Sigmoid colon (tissue), 7 donors: ENCODE measurements at places on chromosomes 16 and 17. TPM values are rescaled to one million over a fixed set of nuclear protein-coding genes. Genes with fewer than 3 reads are reported as not detected.

- no peak for DNase-seq
Measured at GRCh38 chr17:57349541-57350247, 93.4 kb downstream of the MSI2 start.

Gene SOX15
- polyA plus RNA-seq: 1.2 TPM

Gene ZKSCAN2
- 1.2 TPM for polyA plus RNA-seq

GRCh38 chr16:50257876-50258275, 8.5 kb upstream of the ADCY7 start:
- DNase-seq: no peak

GRCh38 chr16:1363501-1364041, 11.8 kb downstream of the GNPTG start:
- no peak for DNase-seq

Gene PLLP
- 10.2 TPM for polyA plus RNA-seq

DNA sequence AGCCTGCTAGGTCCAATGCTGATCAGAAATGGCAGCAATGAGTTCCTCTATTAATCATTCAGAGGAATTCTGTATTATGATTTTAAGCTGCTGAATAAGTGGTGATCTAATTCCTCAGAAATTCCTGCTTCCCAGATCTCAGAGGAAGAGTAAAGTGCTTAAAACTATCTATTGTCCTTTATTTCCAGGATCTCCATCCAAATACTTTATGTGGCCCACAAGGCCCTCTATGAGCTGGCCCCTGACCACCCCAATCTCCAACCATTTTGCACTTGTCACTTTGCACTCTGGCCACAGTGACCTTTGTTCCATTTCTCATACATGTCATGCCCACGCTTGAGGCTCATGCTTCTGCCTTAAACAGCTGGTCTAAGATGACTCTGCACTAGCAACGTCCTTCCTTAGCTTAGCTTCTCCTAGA, 93.7 kb downstream of the CA10 start:
- no peak for DNase-seq

GRCh38 chr17:59131131-59131530, 23.9 kb downstream of the SKA2 start:
- no peak for DNase-seq

DNA sequence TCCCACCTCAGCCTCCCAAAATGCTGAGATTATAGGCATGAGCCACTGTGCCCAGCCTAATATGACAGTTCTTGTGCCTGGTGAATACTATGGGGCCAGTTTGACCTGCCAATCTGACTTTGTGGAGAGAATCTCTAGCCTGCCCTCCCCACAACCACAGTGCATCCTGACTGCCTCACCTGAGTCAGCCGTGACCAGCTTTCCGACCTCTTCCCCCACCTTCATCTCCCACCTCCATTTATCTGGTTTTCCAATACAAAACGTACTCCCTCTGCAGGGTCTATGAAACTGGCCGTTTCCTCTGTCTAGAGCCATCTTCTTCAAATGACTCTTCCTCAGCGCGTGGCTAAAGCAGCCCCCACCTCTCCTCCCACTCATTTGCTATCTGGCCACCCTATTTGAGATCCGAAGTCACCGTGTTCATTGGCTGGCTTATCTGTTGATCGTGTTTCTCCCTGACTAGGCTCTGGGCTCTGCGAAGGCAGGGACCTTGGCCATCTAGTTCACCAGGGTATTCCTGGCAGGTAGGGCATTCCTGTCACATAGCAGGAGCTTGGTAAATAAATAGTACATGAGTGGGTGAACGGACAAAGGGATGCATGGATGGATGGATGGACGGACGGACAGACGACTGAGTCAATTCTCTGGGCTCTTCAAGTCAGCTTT, 22.3 kb upstream of the PLLP start:
- peak; percentile 36 for DNase-seq

- DNase-seq: no peak
Measured at GRCh38 chr16:70478912-70479341, 24.5 kb downstream of the FCSK start.

DNA sequence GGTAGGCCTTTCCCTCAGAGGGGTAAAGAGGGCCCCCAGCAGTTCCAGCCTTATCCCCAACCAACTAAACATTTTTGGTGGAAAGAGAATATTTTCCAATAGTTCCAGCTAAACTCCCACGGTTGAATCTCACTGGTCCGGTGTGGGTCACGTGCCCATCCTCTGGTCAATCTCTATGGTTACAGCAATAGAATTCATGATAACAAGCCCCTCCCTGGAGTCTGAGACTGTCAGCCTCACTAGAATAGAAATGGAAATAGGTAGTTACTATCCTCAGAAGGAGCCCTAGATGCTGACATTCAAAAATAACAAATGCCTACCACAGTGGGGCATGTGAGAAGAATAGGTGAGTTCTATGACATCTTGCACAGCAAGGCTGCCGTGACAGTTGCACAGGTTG, 37.5 kb upstream of the LITAF start:
- no peak for DNase-seq

DNA sequence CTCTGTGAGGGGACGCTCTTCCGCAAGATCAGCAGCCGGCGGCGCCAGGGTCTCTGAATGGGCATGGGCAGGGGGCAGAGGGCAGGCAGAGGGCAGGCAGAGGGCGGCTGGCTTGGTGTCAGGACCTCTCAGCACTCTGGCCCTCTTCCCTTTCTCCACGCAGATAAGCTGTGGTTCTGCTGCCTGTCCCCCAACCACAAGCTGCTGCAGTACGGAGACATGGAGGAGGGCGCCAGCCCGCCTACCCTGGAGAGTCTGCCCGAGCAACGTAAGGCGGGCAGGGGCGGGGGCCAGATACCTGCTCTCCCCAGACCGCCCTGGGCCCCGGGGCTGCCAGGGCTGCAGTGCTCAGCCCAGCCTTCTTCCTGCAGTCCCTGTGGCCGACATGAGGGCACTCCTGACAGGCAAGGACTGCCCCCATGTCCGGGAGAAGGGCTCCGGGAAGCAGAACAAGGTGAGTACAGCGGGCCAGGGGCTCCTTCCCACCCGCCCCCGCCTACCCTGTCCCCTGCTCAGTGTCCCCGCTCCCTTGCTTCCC, 4.1 kb downstream of the ELMO3 start:
- DNase-seq: no peak

- DNase-seq: peak; percentile 76
Measured at GRCh38 chr17:36148559-36149295, 27.7 kb downstream of the TBC1D3B start.

- DNase-seq: no peak
Measured at GRCh38 chr16:81544700-81545271, 100.2 kb downstream of the CMIP start.

DNA sequence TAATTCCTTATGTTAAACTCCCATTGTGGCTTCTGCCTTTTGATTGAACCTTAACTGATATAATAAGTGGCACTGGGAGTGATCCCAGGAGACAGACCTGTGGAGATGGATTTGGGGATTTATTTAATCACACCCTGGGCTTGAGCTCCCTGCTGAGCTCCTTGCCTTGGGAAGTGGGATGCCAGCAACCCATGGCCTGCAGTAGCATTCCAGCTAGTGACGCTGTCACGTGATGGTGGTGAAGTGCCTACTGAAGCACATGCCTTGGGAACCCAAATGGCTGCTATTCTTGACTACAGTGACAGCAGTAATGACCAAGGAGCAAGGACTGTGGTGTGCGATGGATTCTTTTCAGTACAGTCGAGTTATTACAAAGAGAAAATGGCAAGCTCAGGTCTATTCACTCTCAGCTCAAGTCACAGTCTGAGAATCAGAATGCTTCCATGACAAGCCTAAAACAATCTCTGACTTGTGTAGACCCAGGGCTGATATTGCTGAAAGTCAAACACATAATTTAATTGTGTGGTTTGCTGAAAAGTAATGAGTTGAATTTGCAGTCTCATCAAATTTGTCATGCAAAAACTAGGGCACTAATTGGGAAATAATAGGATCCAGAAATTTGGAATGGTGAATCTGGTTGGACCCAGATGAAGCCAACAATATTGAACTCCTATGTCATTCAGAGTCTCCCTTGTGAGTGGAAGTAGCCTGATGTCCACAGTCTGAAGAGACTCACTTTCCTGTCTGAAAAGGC, 47.1 kb downstream of the BCL7C start:
- DNase-seq: no peak

- DNase-seq: no peak
Measured at GRCh38 chr17:78791840-78792709, 10.0 kb upstream of the CYTH1 start.

Gene KCNJ16
- polyA plus RNA-seq: not detected

DNA sequence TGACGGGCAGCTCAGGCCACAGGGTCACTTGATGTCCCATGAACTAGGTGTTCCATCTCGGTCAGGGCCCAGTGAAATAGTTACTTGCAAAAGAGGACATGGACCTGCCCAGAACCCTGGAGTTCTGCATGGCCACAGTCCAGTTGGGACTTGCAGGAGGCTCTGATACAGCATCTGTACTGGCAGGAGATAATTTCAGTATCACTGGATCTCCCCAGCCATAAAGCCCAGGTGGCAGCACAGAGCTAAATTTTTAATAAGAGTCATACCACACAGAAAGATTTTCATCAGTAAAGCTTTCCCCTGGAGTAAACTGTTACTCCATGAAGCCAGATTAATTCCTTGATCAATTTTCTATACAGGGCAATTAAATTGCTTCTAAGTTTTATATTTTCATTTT, 18.0 kb upstream of the SLC16A5 start:
- DNase-seq: no peak

- peak; percentile 81 for DNase-seq
Measured at GRCh38 chr17:82213251-82214011, 789 bp upstream of the CCDC57 start.

DNA sequence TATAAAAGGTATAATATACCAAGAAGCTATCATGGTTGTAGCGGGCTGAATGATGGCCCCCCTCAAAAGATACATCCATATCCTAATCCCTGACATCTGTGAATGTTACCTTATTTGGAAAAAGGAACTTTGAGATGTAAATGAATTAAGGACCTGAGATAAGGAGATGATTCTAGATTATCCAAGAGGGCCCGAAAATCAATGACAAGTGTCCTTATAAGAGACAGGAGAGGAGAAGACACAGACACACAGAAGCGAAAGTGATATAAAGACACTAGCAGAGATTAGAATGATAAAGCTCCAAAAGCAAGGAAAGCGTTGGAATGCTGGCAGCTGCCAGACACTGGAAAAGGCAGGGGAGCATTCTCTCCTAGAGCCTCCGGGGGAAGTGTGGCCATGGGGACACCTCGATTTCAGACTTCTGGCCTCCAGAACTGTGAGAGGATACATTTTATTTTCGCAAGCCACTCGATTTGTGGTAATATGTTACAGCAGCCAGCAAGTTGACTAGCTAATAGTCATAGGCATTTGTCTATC, 12.5 kb upstream of the GP1BA start:
- DNase-seq: no peak

- DNase-seq: no peak
Measured at GRCh38 chr17:31494259-31495021, 103.0 kb downstream of the RAB11FIP4 start.

DNA sequence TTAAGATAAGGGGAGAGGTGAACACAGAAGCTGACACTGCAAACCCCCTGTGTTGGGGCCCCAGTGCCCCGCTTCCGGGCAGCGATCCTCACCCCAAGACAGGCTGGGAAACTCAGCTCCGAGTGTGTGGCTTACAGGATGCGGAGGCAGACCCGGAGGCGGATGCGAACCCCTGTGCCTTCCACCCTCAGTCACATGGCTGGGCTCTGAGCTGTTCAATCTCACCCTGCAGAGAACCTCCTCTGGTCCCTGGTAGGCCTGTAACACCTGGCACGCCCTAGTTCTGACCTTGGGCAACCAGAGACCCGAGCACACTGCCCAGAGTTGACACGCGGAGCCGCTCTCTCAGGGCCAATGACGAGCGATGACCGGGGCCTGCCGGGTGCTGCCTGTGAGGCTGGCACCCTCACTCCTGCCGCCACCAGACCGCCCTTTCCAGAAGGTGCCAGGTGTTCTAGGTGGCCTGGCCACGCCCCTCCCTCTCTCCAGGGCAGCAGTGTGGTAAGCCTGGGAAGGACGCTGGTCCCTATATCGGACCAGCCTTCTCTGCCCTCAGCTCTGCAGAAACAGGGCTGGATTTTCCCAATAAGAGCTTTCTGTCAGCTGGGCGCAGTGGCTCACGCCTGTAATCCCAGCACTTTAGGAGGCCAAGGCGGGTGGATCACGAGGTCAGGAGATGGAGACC, 23.3 kb downstream of the MEAK7 start:
- no peak for DNase-seq

- peak; percentile 48 for DNase-seq
Measured at GRCh38 chr16:66468321-66468965, 41.3 kb downstream of the BEAN1 start.

DNA sequence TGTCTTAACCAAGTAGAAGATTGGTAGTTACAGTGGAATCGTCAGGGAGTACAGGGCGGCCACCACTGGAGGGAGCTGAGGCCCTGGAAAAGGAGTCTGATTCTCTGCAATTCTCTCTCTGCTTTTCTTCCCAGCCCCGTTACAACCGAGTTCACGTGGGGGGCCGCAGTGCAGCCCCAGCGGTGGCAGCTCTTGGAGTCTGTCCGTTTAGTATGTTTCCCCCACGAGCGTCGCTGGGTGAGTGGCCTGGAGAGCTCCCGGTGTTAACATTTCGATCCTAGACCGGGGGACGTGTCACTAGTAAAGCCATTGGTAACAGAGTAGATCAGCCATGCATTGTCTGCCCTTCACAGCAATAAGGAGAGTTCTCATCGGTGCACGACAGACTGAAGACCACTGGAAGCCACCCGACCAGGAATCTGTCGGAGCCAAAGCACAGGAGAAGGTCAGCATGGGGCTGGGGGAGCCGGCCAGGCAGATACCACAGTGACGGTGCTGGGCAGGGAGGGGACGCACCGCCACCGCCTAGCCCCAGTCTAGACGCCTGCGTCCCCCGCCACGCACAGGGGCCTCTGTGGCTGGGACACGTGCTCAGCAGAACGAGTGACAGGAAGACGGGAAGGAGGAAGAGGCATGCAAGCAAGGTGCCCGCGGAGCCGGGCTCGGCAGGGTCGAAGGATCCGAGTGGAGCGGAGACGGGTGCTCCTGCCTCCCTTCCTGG, 15.7 kb downstream of the SLC16A3 start:
- DNase-seq: peak; percentile 69

- no peak for DNase-seq
Measured at GRCh38 chr17:81334391-81334901, 39.3 kb upstream of the SLC38A10 start.

DNA sequence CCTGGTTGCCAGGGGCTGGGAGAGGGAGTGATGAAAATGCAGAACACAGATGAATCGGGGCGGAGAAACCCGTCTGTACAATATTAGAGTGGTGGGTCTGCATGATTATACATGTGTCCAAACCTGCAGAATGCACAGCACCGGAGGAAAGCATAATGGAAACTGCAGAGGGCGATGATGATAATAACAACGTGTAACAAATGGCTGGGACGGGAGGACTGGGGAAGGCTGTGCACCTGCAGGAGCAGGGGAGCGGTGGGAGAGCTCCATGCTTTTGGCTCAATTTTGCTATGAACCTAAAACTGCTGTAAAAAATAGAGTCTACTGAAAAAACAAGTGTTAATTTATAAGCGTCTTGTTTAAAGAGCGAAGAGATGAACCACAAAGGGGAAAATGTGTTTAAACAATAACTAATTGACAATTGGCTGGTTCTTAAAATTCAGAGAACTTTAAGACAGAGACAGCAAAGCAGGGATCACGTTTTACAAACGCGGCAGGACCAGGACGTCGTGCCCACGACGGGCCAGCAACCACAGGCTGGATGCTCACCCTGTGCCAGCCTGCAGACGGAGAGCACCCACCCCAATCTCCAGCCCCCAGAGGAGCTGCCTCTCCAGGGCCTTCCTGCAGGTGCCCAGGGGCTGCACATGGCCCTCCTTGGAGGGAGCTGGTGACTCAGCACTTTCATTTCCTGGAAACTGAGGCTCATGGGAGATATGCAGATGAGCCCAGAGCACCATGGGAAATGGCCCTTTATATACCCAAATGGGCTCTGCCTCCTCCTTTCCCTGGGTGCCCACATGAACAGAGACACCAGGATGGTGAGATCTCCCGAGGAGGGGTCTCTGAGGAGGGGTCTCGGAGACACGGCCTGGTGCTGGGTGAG, at the start of gene TEX19:
Gene TEX19, plus strand, starts transcription at position 783 of the 886 bp plus-strand sequence. CDS start 2,904 bp downstream, outside the sequence.
- DNase-seq: no peak
